Retina (tissue), 1 donor: ENCODE measurements at places on chromosomes 4 and X.
A peak's percentile ranks its signal among the peaks of the same experiment; 100 is the strongest.

GRCh38 chr4:56183344-56183959 is 203.8 kb downstream of the AASDH start:
- DNase-seq, result no peak

GRCh38 chr4:144223661-144224060 is 83.1 kb upstream of the GYPA start:
- no peak for DNase-seq

DNA sequence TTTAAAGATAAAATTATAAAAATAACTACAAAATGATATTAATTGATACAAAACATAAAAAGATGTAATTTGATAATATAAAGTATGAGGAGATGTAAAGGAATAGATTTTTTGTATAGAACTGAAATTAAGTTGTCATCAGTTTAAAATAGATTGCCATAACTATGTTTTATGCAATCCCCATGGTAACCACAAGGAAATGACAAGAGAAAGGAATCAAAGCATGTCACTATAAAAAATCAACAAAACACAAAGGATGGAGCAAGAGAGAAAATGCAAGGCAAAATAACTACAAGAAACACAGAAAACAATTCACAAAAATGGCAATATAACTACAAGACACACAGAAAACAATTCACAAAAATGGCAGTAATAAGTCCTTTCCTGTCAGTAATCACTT is 27.0 kb upstream of the GUCY2F start:
- no peak for DNase-seq

GRCh38 chr4:147780137-147780777 is 48.4 kb downstream of the ARHGAP10 start:
- no peak for DNase-seq

GRCh38 chr4:145740806-145741205 is 60.9 kb downstream of the C4orf51 start:
- no peak for DNase-seq

GRCh38 chrX:87105131-87105530 is 412.5 kb upstream of the KLHL4 start:
- no peak for DNase-seq

GRCh38 chr4:127533028-127533700 is 99.6 kb upstream of the INTU start:
- DNase-seq, result no peak

DNA sequence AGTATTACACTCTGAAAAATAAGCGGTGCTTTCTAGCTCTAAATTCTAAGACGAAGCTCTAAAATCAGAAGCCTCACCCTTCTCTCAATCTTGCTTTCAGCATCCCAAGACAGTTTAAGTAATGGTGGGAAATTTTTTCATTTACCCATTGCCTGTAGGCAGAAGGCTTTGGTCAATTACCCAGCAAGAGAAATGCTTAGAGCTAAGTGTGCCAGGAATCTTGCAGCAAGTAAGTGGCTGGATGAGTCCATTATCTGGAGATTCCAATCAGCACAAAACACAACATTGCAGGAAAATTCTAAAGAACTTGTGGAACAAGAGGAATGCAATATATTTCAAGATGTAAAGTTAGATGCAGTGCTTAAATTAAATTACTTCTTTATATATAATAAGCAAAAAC is 28.4 kb downstream of the USP26 start:
- DNase-seq, result no peak

DNA sequence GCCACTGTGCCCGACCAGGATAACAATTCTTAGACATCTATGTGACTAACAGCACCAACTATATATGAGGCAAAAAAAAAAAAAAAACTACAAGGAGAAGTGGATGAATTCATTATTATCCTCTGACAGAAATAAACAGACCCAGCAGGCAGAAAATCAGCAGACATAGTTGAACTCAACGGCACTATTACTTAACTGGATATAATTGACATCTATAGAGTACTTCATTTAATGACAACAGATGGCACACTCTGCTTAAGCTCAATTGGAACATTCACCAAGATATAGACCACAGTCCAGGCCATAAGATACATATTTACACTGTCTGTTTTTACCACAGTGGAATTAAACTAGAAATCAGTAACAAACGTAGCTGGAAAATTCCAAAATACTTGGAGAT is 13.3 kb downstream of the CLDN22 start:
- DNase-seq, result no peak

GRCh38 chr4:56147371-56147770 is 198.6 kb downstream of the CEP135 start:
- no peak for DNase-seq

- peak; percentile 83 for DNase-seq
These were observed 660 bp upstream of the HSPA4L start for GRCh38 chr4:127781300-127782024.

DNA sequence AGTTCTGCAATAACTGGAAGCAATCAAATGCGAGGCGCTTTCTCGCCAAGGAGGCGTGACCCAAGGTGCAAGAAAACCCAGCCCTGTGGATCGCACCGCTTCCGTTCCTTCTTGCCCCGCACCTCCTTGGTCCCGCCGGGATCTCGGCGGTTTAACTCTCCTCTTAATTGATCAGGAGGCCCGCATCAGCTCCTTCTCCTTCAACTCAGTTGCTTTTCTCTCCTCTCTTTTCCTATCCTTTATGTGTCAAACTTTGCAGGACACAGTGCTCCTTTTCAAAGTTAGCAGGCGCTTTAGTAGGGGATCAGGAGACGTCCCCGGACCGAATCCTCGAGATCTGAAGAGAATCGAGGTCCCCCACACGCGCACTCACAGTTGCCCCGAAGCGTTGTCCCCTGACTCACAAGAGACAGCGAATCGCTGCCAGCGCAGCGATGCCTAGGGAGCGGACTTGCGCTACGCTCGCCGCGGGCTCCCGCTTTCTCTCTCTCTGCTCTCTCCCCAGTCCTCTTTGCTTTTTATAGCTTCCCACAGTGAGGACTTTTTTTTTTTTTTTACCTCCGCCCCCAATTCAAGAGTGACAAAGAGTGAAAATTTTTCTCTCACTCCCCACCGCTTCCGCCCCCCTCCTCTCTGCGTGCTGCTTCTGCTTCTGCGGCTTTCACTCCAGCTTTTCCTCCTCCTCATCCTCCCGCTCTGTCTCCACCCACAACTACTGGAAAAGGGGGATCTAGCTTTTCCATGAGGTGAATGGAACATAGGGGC is at the start of gene DKK2:
Gene DKK2 (minus strand): TSS at position 495 of the 765 bp plus-strand sequence. CDS start 722 bp downstream, outside the sequence.
- peak; percentile 79 for DNase-seq

GRCh38 chrX:103716962-103717361 is 6.3 kb downstream of the TMEM31 start:
- no peak for DNase-seq

DNA sequence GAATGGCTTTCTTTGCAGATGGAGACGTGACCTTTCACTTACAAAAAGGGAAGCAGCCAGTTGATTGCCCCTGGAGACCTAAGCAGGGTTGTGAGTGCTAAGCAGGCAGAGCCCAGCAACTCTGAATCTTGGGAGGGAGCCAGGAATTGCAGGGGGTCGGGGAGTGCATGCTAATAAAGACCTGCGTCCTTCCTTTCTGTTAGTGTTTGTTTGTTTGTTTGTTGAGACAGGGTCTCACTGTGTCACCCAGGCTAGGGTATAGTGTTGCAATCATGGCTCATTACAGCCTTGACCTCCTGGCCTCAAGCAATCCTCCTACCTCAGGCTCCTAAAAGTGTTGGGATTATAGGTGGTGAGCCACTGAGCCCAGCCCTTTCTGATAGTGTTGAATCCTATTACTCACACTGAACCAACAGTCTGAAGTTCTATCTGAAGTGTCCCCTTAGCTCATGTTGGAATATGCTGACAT is 137.4 kb downstream of the CEP135 start:
- no peak for DNase-seq

GRCh38 chrX:150736475-150736874 is 43.3 kb downstream of the MTMR1 start:
- DNase-seq, result no peak
